ENCODE measurements at places on chromosomes 11 and 22.

DNA sequence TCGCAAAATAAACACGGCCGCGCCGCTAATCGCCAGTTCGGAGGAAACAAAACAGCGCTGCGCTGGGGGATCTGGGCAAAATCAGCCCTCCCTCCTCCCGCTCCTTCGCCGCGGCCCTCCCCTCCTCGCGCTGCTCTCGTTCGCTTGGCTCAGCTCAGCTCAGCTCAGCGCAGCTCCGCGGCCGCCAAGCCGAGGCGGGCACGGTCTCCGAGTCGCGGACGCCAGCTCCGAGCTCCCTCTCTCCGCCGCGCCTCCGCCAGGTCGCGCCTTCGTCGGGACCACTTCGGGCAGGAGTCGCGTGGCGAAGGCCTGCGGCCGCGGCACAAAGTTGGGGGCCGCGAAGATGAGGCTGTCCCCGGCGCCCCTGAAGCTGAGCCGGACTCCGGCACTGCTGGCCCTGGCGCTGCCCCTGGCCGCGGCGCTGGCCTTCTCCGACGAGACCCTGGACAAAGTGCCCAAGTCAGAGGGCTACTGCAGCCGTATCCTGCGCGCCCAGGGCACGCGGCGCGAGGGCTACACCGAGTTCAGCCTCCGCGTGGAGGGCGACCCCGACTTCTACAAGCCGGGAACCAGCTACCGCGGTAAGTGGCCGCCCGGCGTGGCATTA lies at the start of gene SPON1:
SPON1 (plus strand) TSS at position 162 of the 607 bp plus-strand sequence; CDS start at position 344, 182 bp downstream.
- DNase-seq, result peak; percentile 25

- DNase-seq, result no peak
These were observed 113.3 kb upstream of the FAT3 start for GRCh38 chr11:92111287-92111686.

- DNase-seq, result no peak
These were observed 35.0 kb upstream of the MOB2 start for GRCh38 chr11:1521382-1522080.

GRCh38 chr11:93700830-93701229 lies 39.3 kb downstream of the CEP295 start:
- no peak for DNase-seq

GRCh38 chr11:34565417-34566207 lies 52.0 kb upstream of the ELF5 start:
- no peak for DNase-seq

GRCh38 chr11:8296872-8297271 lies 33.2 kb upstream of the LMO1 start:
- no peak for DNase-seq

DNA sequence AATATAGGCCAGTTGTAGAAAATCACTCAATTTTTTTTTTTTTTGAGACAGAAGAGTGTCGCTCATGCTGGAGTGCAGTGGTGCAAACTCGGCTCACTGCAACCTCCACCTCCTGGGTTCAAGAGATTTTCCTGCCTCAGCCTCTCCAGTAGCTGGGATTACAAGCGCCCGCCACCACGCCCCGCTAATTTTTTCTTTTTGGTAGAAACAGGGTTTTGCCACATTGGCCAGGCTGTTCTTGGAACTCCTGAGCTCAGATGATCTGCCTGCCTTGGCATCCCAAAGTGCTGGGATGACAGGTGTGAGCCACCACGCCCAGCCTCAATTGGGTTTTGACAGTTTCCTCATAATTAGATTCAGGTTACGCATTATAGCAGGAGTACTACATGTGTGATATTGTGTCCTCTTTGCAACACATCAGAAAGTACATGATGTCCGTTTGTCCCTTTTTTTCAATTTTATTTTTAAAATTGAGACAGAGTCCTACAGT lies 2.6 kb upstream of the ATP6V1E1 start:
- no peak for DNase-seq

GRCh38 chr11:115657586-115657985 lies 153.4 kb upstream of the CADM1 start:
- no peak for DNase-seq

GRCh38 chr11:128497061-128497775 lies 90.1 kb downstream of the ETS1 start:
- DNase-seq, result peak; percentile 55

GRCh38 chr11:93532806-93533205 lies 10.4 kb downstream of the SMCO4 start:
- DNase-seq, result no peak

DNA sequence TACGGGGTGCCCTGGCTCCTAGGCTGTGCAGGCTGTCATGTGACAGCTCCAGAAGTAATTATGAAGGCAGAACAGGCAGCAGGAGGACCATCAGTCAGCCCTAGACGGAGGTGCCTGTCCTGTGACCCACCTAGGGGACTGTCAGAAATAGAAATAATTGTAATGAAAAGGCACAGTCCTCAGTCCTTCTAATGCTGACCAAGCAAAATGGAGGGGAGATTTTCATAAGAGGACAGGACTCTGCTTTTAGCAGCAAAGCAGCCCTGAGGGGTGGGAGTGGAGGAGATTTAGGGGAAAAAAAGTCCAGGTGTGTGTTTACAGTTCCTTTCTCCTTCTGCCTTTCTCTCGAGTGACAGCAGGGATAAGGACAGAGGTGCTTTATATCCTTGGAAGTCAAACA lies 108.3 kb upstream of the KIRREL3 start:
- no peak for DNase-seq

DNA sequence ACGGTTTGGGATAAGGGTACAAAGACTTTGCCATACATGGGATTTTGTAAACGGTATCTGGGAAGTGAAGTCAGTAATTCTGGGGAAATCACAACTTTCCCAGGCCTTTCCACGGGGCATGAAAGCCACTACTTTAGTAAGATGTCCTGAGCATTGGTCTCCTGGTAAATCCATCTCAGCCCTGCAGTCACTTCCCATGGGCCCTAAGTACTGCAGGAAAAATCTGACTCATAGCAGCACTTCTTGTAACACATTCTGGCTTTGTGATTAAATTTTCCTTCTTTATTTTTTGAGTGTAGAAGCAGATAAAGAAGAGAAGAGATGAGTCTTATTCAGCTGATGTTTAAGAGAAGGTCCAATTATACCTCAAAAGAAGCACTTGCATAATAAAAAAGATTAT lies 67.6 kb downstream of the BLID start:
- no peak for DNase-seq

- DNase-seq, result no peak
These were observed at the start of gene GLB1L3 for GRCh38 chr11:134275534-134276395. GLB1L3 (plus strand) TSS chr11:134276379; CDS start chr11:134276741, 362 bp downstream.

- DNase-seq, result no peak
These were observed 20.1 kb upstream of the SIK2 start for GRCh38 chr11:111582163-111582562.

GRCh38 chr11:86978756-86979608 lies 23.8 kb upstream of the FZD4 start:
- no peak for DNase-seq

- DNase-seq, result no peak
These were observed 50.5 kb downstream of the SMCO4 start for GRCh38 chr11:93492464-93493251.

- DNase-seq, result no peak
These were observed 4.1 kb downstream of the SLC25A45 start for GRCh38 chr11:65378208-65378927.

- DNase-seq, result no peak
These were observed 20.3 kb upstream of the TNRC6B start for GRCh38 chr22:40157330-40157945.

DNA sequence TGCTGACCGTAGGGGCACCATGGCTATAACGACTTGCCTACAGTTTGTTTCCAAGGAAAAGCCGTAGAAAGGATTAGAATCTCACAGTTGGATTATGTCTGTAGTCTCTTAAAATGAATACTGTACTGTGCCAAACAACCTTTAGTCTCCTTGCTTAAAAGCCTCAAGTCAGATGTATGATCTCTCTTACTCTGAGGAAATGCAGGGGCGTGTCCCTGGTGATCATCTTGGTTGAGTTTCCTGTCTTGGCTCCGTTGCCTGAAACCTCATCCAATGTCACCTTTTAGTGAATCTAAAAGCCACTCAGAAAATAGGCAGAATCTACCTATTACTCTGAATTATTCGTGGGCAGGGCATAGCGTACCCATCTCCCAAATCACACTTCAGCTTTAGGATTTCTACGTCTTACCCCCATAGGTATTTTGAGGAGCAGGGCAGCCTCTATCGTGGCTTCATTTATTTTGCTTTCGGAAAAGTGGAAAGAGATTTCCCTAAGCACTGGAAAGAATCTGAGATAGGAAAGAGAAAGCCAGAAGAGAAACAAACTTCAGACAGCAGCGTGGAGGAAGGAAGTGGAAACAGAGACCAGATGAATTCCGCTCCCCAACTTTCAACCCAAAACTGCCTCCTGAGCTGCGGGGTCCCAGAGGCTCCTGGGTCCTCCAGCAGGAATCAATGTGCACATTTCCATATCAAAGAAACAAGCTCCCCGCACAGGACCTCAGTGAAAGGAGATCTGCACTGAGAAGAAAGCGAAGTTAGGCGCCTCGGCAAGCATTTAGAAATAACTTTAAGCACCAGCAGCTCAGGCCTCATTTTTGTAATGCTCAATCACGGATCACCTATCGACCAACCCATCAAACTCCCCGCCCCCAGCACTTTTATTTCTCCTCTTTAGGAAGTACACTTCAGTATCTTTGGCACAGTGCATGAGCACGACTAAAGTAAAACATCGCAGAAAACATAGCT lies 245.8 kb downstream of the ETS1 start:
- DNase-seq, result no peak

- peak; percentile 96 for DNase-seq
These were observed 613.5 kb downstream of the SOX6 start for GRCh38 chr11:15742626-15743519.

GRCh38 chr22:36455571-36456463 lies 25.6 kb downstream of the TXN2 start:
- peak; percentile 28 for DNase-seq

DNA sequence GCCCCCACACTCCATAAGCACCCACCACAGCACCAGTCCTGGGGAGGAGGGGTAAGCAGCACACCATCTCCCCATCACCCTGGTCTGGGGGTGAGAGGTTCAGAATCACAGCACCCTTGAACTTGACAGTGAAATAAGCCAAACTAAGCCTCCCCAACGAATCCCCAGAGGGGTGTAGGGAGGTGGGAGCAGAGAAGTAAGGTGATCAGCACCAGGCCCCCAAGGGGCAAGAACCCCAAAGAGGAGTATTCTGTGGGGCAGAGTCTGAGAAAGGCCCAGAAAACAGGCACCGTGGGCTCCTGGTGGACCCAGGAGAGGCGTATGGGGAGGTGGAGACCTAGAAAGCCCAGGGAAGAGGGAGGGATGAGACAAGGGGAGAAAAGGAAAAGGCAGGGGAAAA lies 30.9 kb downstream of the ARAP1 start:
- DNase-seq, result no peak

- peak; percentile 79 for DNase-seq
These were observed 51.0 kb upstream of the SEPTIN5 start for GRCh38 chr22:19663286-19663815.

DNA sequence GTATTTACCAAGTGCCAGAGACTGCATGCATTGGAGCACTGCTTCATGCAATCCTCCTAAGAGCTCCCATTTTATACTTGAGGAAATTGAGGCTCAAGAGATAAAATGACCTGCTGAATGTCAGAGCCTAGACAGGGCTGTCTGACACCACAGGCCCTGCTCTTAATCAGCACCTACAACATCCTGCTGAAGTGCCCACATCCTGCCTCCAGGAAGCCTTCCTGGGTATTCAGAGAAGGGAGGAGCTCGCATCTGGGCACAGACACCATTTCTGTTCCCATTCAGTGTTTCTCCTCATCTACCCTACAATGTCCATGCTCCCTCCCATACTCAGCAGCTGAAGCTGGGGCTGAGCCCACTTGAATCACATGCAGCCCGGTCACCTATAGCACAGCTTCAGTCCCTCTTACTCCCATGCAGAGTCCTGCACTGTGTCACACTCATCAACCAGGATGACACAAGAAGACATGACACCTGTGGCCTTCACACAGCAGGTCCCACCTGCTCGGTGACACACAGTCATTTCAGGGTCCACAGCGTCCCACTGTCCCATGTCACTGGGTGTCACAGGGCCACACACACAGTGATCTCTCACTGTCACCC lies 53.1 kb downstream of the PDE2A start:
- no peak for DNase-seq

GRCh38 chr22:36277482-36278291 lies 24.8 kb downstream of the APOL1 start:
- no peak for DNase-seq

DNA sequence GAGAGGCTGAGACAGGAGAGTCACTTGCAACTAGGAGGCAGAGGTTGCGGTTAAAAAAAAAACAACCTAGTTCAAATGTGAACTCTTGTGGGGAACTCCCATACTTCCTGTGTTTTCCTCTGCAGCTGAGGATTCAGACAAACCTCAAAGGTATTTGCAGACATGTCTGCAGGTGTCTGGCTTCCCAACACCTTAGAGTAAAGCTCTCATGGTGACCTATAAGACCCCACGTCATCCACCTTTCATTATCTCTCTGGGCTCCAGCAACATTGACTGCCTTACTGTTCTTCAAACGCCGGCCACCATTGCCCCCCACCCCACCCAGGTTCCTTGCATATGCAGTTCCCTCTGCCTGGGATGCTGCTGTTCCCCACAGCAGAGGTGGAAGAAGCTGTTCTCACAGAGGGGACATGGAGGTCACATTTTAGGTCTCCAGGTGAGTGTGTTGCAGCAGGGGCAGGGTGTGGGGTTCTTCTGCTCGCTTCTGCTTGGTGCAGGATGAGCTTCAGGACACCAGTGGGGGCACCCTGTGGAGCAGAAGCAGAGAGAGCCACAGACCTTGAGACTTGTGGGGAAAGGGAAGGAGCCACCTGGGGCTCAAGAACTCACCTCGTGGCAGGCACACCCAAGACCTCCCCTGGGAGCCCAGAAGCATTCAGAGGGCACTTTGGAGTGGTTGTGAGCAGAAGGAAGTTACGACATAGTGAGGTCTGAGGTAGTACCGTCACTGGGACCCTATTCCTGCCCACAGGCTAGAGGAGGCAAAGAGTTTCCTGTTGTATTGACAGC lies 203.2 kb downstream of the CSNK2A3 start:
- no peak for DNase-seq

DNA sequence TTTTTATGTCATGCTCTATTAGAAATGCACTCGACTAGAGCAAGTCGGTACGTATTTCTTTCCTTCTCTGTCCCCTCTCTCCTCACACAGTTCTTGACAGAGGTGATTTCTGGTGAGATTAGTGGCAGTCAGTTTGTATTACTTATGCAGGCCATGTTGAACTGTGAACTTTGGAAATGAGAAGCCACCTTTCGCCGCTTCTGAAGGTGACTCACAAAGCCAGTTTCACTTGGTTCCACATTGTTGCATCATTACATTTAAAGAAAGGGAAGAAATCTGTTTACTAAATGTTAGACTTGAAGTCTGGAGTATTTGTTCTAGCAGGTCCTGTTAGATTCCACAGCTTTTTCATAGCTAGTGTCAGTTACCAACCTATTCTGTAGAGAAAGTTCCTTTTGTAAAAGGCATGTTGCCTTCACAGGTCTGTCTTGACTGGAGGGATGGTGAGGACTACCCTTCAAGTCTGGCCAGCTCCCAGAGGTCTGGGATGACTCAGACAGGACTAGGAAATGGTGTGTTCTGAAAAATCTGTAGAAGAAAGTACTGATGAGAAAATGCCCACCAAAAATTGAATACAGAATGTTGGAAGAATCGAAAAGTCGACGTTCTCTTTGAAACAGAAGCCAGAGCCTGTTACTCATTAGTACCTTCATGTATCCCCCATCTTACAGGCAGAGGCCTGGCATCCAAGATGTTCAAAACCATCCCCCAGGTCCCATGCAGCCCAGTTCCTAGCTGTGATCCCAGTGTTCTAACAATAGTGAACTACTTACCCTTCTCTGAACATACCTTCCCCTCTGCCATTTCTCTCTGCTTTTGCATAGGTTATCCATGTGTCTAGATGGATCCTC lies 181.4 kb downstream of the DBX1 start:
- DNase-seq, result no peak

GRCh38 chr11:44226945-44227344 lies 83.0 kb downstream of the ALX4 start:
- DNase-seq, result no peak

GRCh38 chr11:65577756-65578109 lies 1.9 kb downstream of the EHBP1L1 start:
- no peak for DNase-seq

All from DMS153 (cell line).